ENCODE measurements at places on chromosomes 6 and 20.

DNA sequence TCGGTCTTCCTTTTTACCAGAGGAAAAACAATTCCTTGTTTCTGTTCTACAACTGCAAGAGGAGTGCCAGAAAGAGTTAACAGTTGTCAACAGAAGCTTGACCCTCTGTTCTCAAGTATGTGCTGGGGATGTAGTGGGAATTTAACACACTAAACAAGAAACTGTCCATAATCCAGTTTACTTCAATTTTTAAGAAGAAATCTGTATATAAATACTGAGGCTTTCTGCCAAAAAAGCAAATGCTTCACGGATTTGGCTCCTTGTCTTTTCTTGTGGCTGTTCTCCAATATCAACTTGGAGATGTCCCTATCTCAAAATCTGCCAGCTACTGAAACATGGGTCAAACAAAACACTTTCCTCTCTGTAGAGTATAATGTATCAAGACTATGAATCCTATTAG lies 26.8 kb downstream of the REV3L start:
- no peak for DNase-seq

GRCh38 chr6:119156757-119157505 lies 78.5 kb upstream of the FAM184A start:
- no peak for DNase-seq

DNA sequence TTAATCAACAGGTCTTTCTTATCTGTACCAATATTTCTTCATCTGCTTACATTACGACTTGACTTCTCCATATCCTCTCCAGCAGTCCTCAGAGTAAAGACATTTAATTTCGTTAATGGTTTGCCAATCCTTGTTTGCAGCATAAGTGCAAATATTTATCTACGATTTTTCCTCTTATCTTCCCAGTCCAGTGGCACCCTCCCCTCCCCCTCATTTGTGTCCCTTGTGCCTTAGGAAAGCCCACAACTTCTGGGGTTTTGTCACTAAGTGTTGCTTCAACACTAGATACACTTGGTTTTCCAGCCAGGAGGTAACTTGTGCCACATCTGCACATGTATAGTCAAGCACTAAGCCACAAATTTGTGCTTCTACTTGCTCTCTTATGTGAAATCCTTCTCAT lies 327.2 kb downstream of the CBLN4 start:
- DNase-seq, result no peak

DNA sequence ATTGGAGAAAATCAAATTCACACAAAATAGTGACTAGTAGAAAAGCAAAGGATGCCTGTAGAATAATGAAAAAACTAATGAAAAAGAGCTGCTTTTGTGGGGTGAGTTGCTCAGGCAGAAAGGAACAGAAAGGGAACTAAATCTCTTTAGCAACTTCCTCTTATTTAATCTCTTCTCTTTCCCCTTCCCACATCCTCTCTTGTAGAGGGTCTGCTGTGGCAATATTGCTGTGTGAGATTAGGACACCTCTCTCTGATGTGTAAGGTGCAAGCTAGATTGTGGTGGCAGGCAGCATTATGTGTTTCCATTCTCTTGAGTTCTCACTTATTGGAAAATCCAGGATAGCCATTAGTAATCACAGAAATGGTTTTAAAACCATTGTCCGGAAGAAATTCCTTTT lies 49.7 kb downstream of the SYNE1 start:
- no peak for DNase-seq

- peak; percentile 15 for DNase-seq
These were observed 157.2 kb upstream of the CARMIL1 start for GRCh38 chr6:25122001-25122400.

- DNase-seq, result no peak
These were observed 72.6 kb downstream of the CD109 start for GRCh38 chr6:73768558-73768957.

DNA sequence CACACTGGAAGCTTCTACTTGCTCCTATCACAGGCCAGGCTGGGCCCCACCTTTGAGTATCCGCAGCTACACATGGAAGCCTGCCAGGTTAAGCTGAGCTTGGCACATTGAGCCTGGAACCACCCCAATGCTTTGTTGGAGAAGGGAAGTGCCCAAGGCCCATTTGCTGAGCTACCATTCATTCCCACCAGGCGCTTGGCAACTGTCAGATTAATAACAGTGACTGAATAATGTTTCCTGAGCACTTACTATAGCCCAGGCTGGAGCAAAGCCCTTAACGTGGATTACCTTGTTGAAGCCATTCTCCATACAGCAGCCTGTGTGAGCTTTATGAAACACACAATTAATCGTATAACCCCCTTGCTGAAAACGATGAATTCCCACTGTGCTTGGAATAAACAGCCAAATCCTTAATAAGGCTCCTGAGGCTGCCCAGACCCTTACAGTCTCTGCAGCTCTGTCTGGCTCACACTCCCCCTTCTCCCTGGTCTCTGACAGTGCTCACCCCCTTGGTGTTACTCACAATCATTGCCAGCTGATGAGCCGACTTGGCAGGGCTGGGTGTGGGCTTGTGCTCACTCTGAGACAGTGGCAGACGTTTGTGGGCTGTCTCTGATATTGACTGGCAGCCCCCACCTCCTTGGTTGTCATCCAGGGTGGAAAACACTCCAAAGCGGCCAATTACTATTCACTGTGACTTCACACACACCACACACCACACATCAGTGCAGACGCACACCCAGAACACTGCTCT lies 357.1 kb downstream of the MAFB start:
- DNase-seq, result no peak

- DNase-seq, result no peak
These were observed 96.2 kb downstream of the SNX5 start for GRCh38 chr20:17872434-17872833.

DNA sequence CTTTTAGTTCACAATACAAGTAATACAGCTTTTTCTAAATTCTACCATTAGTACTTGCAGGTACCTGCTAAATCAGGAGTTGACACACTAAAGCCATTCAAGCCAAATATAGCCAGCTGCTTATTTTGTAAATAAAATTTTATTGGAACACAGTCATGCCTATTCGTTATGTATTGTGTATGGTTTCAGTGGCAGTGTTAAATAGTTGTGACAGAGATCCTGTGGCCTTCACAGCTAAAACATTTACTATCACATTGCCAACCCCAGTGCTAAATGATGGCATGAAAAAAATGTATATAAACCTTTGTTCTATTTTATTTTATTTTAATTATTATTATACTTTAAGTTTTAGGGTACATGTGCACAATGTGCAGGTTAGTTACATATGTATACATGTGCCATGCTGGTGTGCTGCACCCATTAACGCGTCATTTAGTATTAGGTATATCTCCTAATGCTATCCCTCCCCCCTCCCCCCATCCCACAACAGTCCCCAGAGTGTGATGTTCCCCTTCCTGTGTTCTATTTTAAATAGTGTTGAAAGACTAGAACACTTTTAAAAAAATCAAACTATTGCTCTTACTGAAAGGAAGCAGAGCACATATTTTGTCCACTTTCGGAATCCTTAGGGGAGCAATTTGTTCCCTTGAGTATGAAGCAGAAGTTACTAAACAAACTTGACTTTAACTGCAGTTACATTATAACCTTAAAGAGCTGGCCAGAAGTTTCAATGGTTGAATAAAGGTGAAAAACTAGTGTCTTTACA lies 115.7 kb downstream of the PRIM2 start:
- DNase-seq, result no peak

DNA sequence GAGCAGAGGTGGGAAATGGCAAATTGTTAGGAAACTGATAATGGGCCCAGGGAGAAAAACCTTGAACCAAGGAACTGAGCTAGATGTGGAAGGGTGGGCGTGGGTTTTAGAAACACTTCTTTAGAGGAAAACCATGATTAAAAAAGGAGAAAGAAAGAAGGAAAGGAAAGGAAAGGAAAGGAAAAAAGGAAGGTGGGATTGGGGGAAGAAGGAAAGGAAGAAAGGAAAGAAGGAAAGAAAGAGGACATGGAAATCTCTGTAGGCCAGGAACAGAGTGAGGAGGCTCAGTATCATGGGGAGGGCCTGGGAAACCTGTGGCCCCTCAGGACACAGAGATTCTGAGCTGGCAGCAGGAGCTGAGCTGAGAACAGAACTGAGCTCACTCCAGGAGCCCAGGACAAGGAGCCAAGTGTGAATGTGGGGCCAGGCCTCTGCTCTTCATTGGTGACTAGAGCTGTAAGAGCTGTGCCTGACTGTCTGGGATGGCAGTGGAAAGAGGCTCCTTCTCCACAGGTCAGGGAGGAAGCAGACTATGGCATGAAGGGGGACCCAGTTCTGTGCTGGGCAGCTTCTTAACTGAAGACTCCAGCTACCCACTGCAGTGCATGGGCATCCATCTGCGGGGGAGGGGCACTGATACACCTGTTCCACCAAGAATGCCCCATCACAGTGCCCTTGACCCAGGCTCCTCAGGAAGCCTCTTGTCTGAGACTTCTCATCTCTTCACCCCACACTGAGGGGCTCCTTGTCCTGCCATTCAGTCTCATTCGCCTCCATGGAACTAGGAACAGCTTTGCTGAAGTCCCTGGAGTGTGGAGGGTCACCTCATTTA lies 116.1 kb upstream of the BACH2 start:
- DNase-seq, result no peak

DNA sequence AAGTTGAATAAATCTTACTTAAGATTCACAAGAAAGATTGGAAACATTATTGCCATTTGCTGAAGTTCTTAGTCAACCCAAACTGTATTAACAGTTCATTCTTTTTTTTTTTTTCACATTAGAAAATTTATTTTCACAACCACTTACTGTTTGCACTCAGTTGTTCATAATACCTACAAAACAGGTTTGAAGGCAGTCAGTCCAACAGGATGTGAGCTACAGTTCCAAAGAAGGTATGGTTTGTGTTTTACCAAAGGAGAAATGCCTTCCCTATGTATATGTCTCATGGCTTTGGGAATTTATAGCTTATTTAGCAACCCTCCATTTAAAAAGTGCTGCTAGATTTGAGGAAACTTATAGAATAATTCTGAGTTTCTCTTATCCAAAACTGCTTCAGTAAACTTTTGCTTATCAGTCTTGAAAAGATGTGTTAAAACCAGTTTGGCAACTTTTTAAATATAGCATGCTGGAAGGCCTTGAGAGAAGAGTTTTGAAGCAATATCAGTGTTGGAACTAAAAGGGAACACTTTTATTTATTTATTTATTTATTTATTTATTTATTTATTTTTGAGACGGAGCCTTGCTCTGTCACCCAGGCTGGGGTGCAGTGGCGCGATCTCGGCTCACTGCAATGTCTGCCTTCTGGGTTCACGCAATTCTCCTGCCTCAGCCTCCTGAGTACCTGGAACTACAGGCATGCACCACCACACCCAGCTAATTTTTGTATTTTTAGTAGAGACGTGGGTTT lies 46.8 kb upstream of the RREB1 start:
- DNase-seq, result no peak

DNA sequence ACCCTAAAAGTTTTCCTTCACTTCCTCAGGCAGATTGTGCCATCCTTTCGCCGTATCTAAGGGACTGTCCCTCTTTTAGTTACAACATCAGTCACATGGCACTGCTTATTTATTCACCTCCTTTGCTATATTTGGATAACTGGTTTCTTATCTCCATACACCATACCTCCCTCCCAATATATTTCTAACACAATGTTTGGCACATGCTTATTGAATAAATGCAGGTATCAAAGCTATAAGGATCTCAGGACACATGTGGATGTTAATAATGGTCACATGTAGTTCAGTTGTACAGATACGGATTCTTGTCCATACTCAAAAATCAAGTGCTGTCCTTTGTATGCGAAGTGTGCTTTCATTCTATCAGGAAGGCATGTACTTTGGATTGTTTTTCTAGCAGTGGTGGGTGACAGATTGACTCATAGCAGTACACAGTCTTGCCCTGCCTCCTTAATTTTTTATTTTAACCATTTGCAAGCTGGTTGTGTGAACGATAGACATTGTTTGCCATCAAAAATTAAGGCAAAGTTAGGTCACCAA lies 407.1 kb upstream of the RUNX2 start:
- peak; percentile 15 for DNase-seq

- peak; percentile 84 for DNase-seq
These were observed 368.9 kb upstream of the JARID2 start for GRCh38 chr6:14876778-14877613.

GRCh38 chr6:47016909-47017308 lies 25.2 kb downstream of the ADGRF1 start:
- no peak for DNase-seq

DNA sequence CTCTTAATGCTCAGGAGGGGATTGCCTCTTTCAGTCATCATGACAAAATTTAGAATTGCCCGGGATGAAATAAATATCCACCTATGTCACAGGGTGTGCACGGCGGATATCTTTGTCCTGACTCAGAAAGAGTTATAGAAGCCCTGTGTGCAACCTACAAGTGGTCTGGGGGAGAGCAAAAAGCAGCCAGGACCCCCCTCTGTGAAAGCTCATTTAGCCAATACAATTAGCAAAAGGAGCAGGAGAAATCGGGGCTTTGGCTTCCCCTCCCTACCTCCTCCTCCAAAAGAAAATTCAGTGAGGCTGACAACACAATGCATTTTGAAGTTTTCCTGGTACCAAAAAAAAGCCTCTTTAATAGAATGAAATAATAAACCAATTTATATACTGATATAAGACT lies 21.8 kb downstream of the FOXA2 start:
- DNase-seq, result no peak

GRCh38 chr6:56643379-56644089 lies 845 bp upstream of the DST start:
- DNase-seq, result no peak

GRCh38 chr6:30763618-30764489 lies 19.5 kb upstream of the IER3 start:
- DNase-seq, result peak; percentile 93

DNA sequence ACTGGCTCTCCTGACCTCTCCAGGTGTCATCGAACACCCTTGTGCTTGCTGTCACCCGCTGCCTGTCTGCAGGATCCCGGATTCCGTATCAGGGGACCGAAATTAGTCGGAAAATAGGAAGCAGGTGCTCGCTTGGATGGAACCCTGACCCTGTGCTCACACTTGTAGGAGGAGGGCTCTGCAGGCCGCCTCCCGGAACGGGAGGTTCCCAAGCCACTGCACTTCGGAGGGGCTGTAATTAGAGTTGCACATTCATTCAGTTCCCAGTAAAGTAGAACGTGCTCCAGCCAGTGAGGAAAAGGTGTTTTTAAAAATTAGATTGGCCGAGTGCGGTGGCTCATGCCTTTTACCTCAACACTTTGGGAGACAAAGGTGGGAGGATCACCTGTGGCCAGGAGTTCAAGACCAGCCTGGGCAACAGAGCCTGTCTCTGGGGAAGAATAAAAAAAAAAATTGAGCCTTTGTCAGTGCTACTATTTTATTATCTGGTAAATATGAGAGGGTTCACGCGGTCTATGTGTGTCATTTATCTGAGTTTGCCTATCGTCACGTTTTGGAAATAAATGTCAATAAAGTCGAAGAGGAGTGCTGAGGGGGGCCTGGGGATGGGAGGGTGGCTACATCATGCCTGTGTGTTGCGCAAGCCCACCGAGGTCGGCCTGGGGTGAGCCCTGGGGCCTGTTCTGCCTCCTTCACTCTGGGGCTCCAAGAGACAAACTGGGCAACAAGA lies 1.5 kb upstream of the GMEB2 start:
- DNase-seq, result no peak

All from Daoy (cell line).